ENCODE measurements at places on chromosomes 11 and 22. TPM values are rescaled to one million over a fixed set of nuclear protein-coding genes. Genes with fewer than 3 reads are reported as not detected.
A peak's percentile ranks its signal among the peaks of the same experiment; 100 is the strongest.

TRIM51 gene
- total RNA-seq = not detected

DNA sequence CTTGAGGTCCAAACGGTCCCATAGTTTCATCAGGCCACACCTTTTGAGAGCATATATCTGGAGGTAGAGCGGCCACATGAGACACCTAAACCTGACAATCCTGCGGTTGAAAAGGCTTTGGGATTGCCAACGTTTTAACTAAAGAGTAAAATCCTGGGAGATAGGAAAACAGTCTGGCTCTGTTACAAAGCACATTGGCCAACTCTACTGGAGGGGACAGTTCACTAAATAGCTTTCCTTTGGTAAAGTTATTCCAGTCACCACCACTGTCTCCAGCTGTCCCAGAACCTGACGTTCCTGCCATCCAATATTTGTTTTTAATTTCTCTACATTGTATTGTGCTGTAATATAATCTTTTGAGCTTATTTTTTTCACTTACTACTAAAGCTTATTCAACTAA, 22.0 kb downstream of the ABTB2 start:
- no peak overlapping the region for H3K4me3 ChIP-seq
- H3K4me1 ChIP-seq = peaks cover 46% of the 10 kb centered on the region
- H3K27ac ChIP-seq = no peak overlapping the region
- H3K36me3 ChIP-seq = no peaks in the 10 kb centered on the region
- DNase-seq = no peak
- no peaks in the 10 kb centered on the region for H3K27me3 ChIP-seq

CBX7 gene
- total RNA-seq = 14.5 TPM

DNA sequence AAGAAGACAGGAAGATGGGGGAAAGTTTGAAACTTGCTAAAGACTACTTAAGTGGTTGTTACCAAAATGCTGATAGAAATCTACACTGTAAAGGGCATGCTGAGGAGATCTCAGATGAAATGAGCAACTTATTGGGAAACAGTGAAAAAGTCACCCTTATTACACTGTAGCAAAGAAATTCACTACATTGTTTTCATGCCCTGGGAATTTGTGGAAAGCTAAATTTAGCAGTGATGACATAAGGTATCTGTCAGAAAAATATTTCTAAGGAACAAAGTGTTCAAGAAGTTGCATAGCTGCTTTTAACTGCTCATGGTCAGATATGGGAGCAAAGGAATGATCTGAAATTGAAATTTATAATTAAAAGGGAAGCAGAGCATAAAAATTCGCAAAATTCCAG, 702.4 kb upstream of the LRRC4C start:
- no peaks in the 10 kb centered on the region for H3K36me3 ChIP-seq
- H3K4me1 ChIP-seq = no peaks in the 10 kb centered on the region
- H3K27me3 ChIP-seq = no peaks in the 10 kb centered on the region
- H3K27ac ChIP-seq = no peak overlapping the region
- DNase-seq = no peak
- H3K4me3 ChIP-seq = no peak overlapping the region

DNA sequence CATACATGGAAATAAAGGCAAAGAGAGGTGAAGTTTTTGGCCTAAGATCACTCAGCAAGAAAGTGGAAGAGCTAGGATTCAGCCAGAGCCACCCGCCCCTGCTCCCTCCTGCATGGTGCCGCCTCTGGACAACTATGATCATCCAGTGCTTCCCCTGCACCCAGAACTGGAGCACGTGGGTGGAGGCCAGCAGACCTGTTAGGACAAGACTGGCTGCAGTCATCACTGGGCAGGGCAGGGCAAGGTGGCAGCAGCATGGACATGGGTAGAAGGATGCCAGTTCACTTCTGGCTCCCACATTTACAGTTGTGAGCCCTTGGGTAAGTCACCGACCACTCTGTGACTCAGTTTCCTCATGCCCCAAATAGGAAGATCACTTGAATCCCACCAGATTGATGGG, 131.0 kb downstream of the FBXO7 start:
- no peak overlapping the region for H3K27ac ChIP-seq
- H3K4me1 ChIP-seq = no peaks in the 10 kb centered on the region
- no peak overlapping the region for H3K4me3 ChIP-seq
- no peak for DNase-seq

LYVE1 gene
- 60.8 TPM for total RNA-seq

KCNJ1 gene
- not detected for total RNA-seq

CCDC116 gene
- total RNA-seq = not detected

GRCh38 chr22:20094197-20094807, 14.3 kb downstream of the DGCR8 start:
- H3K27me3 ChIP-seq = no peaks in the 10 kb centered on the region
- peaks cover 23% of the 10 kb centered on the region for H3K4me1 ChIP-seq
- peaks cover 24% of the 10 kb centered on the region for H3K36me3 ChIP-seq
- DNase-seq = peak; percentile 40
- peak overlapping the region; percentile 89 for H3K27ac ChIP-seq

- no peaks in the 10 kb centered on the region for H3K4me1 ChIP-seq
- H3K27me3 ChIP-seq = no peaks in the 10 kb centered on the region
- no peak overlapping the region for H3K4me3 ChIP-seq
- H3K36me3 ChIP-seq = no peaks in the 10 kb centered on the region
These were observed 25.8 kb downstream of the TANGO2 start for GRCh38 chr22:20046730-20047129.

DNA sequence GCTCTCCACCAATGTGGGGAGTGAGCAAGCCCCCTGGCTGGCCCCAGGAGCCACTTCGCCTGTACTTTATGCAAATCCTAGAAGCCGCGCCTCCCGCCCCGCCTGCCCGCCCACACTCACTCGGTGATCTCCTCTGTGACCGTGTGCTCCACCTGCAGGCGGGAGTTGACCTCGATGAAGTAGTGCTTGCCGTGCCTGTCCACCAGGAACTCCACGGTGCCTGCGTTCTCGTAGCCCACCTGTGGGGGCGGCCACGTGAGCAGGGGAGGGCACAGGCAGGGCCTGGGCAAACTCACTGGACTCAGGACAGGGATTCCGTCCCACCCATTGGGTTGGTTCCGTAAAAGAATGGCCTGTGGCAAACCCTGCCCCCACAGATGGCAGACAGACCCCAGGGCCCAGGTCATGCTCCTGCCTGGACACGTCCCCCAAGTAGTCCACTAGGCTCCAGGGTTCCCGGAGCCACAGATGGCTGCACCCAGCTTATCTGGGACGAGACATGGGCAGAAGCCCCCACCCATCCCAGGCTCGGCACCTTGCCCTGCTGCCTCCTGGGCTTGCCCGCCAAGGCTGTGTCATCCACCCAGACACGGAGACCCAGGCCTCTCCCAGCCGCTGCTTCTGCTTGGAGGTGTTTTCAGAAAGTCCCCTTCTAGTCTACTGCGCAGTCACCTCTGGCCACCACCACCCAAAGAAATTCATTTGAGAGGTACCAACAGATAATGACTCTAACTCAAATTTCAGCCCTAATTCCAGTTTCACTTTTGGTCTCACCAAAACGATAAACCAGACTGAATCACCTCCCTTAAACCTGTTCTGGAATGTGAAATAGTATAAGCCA, 12.1 kb downstream of the LRFN4 start:
- H3K4me3 ChIP-seq = no peak overlapping the region
- H3K4me1 ChIP-seq = no peaks in the 10 kb centered on the region
- no peaks in the 10 kb centered on the region for H3K36me3 ChIP-seq

INS gene
- not detected for total RNA-seq

OR8D1 gene
- not detected for total RNA-seq

DNA sequence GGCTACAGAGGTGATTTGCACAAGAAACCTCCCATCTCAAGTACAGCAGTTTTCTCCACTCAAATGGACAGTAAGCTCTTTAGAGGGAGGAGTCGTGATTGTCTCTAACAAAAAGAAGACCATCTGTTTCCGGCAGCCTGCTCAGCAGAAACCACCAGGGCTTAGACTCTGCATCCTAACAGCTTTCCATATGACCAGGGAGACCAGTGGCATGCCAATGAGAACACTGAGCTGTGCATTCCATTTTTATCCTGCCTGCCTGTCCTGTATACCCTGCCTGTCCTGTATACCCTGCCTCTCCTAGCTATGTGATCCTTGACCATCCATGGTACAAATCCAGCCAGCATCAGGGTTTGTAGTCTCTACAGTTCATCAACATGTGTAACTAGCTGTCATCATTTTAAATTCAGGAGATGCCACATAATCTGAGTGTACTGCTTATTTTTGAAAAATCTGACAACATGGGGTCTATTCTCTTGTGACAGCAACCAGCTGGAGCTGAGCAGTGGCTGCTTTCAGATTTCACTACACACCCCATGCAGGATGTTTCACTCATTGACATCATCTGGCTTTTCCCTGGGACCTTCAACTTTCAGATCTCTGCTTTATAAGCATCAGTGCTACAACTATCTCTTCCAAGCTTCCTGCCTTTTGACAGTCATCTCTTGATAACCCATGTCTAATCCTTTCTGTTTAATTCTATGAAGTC, 50.5 kb upstream of the POU2AF2 start:
- H3K4me3 ChIP-seq = no peak overlapping the region
- no peaks in the 10 kb centered on the region for H3K27me3 ChIP-seq
- no peak for DNase-seq
- H3K4me1 ChIP-seq = no peaks in the 10 kb centered on the region

GRCh38 chr22:36565686-36566085, 36.7 kb upstream of the EIF3D start:
- H3K4me3 ChIP-seq = no peak overlapping the region
- H3K36me3 ChIP-seq = no peaks in the 10 kb centered on the region
- DNase-seq = no peak
- H3K27me3 ChIP-seq = peaks cover 7% of the 10 kb centered on the region
- H3K27ac ChIP-seq = no peak overlapping the region
- H3K4me1 ChIP-seq = no peaks in the 10 kb centered on the region

TMEM86A gene
- total RNA-seq = 2.4 TPM

DNA sequence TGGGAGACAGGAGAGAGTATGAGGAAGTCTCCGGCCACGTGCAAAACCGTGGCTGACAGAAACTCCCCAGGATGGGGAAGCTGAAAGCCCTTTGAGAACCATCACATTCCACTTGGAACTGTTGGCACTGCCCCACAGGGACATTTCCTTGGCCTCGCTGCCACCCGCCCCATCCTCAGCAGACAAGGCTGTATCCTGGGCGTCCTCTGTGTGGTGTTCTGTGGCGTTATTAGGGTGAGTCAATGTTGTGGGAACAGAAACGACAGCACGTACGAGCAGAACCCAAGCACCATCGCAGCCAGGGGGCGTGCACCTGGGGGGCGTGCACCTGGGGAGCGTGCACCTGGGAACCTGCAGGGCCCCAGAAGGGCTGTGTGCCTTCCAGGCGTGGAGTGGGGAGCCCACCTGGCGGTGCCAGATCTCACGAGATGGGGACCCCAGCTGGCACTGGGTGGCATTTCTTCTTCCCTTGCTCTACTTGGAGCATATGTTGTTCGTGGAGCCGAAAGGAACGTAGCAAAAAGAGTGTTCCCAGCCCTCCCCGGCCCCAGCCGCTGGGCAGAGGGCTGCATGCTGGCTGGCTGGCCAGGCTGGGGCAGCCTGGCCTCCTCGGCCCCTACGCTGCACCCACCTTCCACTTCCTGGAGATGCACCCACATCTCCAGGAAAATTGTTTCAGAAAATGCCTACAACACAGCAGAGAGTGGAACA, 35.4 kb downstream of the NFAM1 start:
- H3K4me3 ChIP-seq = no peak overlapping the region
- H3K27me3 ChIP-seq = no peaks in the 10 kb centered on the region
- H3K27ac ChIP-seq = peak overlapping the region; percentile 51

- H3K27ac ChIP-seq = no peak overlapping the region
- H3K27me3 ChIP-seq = no peaks in the 10 kb centered on the region
- no peak overlapping the region for H3K4me3 ChIP-seq
- H3K36me3 ChIP-seq = no peaks in the 10 kb centered on the region
These were observed 15.7 kb upstream of the KCNJ11 start for GRCh38 chr11:17403980-17404759.

DNA sequence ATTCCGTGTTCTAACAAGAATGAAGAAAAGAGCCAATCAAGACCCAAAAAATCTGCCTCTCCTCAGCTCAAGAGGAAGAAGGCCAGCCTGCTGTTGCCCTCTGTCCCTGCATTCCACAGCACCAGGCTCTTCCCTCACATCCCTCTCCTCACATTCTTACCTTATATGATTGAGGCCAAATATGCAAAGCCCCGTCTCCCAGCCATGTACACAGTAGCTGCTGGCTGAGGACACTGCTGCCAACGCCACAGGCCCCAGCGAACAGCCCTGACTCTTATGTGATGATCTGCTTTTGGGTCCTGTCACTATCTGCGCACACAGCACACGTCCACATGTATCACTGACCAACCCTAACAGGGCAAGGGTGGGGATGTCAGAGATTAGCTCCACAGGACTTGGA, 60.2 kb downstream of the MICAL3 start:
- no peaks in the 10 kb centered on the region for H3K36me3 ChIP-seq
- H3K27me3 ChIP-seq = no peaks in the 10 kb centered on the region
- H3K4me3 ChIP-seq = no peak overlapping the region

- H3K36me3 ChIP-seq = no peaks in the 10 kb centered on the region
- DNase-seq = no peak
- no peaks in the 10 kb centered on the region for H3K4me1 ChIP-seq
- H3K27ac ChIP-seq = no peak overlapping the region
These were observed 27.0 kb upstream of the POU2AF1 start for GRCh38 chr11:111406091-111406490.

PAMR1 gene
- 3.6 TPM for total RNA-seq

DNA sequence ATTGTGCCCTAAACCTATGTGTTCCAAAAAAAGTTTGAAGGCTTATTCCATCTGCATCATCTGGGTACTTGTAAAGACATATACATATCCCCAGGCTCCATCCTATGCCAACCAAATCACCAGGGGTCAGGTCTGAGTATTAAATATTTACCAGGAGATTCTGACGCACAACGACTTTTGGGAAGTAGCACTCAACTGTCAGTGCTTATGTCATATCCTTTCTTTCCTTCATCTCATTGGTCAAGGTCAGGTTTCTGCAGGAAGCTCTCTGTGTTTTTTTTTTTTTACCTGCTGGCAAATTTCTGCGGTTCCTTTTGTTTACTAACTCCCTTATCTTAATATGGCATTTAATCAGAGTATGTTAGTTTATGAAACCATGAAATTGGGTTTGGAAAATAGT, 22.5 kb upstream of the CYP2R1 start:
- H3K4me3 ChIP-seq = no peak overlapping the region

DNA sequence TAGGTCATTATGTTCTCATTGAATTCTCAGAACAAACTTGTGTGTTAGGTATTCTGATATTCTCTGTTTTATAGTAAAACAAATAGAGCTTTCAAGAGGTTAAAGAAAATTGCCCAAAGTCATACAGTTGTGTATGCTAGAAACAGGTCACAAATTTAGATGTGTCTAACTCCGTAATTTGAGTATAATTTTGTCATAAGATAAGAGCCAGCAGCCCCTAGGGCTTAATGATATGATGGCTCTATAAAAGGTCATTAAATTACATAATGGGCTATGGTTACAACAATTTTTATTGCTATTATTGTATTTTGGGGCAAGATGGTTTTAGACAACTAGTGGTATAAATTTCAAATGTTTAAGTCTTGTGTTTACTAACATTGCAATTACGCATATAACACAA, 701.9 kb downstream of the LUZP2 start:
- no peaks in the 10 kb centered on the region for H3K27me3 ChIP-seq
- no peak overlapping the region for H3K27ac ChIP-seq
- H3K4me1 ChIP-seq = no peaks in the 10 kb centered on the region
- no peak for DNase-seq
- H3K4me3 ChIP-seq = no peak overlapping the region

GRCh38 chr11:20887137-20887536, 217.8 kb downstream of the NELL1 start:
- no peaks in the 10 kb centered on the region for H3K36me3 ChIP-seq
- no peak overlapping the region for H3K27ac ChIP-seq
- no peak for DNase-seq
- H3K27me3 ChIP-seq = no peaks in the 10 kb centered on the region
- no peaks in the 10 kb centered on the region for H3K4me1 ChIP-seq
- no peak overlapping the region for H3K4me3 ChIP-seq

- H3K4me3 ChIP-seq = no peak overlapping the region
- H3K27ac ChIP-seq = no peak overlapping the region
These were observed 11.4 kb downstream of the IGSF9B start for GRCh38 chr11:133945087-133945974.
